Head of caudate nucleus (tissue), 42 donors: ENCODE measurements at places on chromosomes 13 and 19.

- DNase-seq: no peak
These were observed 503 bp upstream of the SLC7A9 start for GRCh38 chr19:32869966-32870573.

GRCh38 chr19:34490141-34490766 lies 8.7 kb downstream of the WTIP start:
- no peak for DNase-seq

DNA sequence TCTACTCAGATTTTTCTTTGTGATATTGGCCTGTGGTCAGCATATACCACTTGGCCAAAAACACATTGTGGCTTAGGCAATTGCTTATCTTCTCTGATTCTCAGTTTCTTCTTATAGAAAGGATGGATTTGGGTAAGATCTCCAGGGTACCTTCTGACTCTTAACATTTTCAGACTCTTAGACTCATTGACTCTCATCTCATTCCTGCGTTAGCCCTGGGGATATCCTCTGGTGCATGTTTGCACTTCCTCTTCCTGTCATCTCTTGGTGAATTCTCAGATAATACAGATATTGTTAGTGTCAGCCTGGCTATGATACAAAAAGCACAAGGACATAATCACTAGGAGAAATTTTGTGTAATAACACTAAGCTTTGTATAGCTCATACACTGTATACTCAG lies 492.5 kb upstream of the GPC6 start:
- DNase-seq: no peak

- no peak for DNase-seq
These were observed 65.7 kb downstream of the DACH1 start for GRCh38 chr13:71801165-71801760.

DNA sequence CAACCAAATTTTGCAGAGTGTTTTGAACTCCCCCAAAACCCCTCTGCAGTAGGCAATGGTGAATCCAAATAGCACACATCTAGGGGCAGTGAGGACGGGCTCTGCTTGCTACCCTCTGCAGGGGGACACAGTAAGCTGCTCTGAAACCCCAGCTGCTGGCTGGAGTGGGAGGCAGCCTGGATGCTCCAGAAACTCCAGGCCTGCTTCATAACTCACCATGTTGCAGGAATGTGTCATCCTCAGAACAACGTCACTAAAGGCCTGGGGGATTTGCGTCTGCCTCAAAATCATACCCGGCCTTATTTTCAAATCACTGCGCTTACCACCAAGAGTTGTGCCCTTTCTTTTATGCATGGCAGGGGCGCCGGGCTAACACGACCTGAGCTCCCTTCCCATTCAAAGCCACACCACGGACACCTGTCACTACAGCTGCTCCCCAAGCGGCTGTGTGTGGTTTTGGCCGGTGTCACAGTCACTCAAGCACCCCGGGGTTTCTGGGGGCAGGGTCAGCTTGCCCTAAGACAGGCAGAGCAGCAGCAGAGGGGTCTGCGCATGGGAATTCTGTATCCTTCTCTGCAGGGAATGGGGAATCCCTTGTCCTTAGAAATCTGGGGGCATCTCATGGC lies 93.9 kb downstream of the TSHZ3 start:
- no peak for DNase-seq

- DNase-seq: no peak
These were observed 553.5 kb downstream of the DCT start for GRCh38 chr13:93925990-93926389.

GRCh38 chr19:18435842-18436670 lies 1.9 kb downstream of the ISYNA1 start:
- no peak for DNase-seq

DNA sequence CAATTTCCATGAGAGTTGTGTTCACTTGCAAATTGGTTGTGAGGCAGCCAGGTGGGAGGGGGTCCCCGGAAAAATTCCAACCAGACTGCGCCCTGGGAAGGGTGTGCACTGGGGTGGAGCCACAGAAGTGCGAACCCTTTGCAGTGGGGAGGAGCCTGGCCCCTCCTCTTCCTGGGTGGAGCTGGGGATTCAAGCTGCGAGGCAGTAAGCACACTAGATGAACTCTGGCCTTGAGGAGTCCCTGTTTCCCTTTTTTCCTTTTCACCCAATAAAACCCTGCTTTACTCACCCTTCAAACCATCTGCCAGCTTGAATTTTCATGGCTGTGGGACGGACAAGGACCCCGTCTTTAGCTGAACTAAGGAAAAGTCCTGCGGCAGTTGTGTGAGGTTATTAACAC lies 31.0 kb upstream of the MBNL2 start:
- peak; percentile 32 for DNase-seq

- no peak for DNase-seq
These were observed 28.0 kb downstream of the MAB21L1 start for GRCh38 chr13:35448465-35448864.
